ENCODE measurements at places on chromosomes 4 and X.
A peak's percentile ranks its signal among the peaks of the same experiment; 100 is the strongest.

GRCh38 chr4:48275247-48275646 is 5.6 kb upstream of the TEC start:
- DNase-seq = no peak

DNA sequence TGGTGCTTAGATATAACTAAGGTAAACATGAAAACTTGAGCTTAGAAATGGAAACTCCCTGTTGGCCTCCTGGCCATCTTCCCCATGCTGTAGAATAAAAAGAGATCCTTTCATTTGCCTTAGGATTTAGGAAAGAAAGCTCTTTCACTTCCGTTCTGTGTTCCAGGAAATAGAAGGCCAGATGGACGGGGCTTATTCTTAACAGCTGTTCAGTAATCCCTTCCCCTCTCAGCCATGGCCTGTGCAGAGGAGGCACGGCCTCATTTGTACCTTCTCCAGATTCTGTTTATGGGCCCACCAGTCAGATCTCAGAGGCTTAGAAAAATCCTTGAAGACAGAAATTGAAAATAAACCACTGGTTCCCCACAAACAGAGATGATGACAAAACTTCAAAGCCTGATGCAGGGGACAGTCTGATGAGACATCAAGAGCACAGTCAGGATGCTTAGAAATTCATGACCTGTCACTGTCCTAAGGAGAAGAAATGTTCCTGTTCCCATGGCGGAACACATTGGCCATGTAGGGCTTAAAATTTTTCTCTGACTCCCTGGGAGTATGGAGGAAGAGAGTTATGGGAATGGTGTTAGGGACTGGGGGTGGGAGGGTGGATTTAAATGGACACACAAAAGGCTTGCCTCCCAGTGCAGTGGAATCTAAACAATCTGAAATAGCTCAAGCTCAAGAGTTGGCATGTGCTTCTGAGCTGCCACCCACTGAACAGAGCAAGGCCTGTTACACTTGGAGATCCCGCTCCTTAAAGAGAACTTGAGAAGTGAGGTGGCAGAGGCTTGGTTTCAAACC is 188.8 kb downstream of the SOWAHB start:
- no peak for DNase-seq

GRCh38 chr4:184066584-184067300 is 150.9 kb downstream of the ENPP6 start:
- no peak for DNase-seq

DNA sequence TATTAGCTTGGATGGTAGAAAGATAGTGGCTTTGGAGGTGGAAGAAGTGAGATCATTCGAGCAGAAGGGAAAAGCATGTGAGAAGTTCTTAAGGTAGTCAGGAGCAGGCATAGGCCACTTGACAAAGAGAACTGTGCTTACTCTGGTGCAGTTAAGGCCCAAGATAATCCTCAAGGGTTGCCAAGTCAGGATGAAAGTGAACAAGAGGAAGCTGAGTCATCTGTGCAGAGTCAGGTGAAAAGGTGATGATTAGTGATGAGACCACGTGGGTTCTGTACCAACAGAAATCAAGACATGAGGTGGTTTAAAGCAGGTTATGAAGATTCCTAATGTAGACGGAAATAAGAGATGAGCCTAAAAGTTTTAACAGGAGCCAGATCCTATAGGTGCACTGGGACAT is 369.8 kb downstream of the DTHD1 start:
- no peak for DNase-seq

GRCh38 chrX:255923-256331 is 25.3 kb upstream of the PLCXD1 start:
- DNase-seq = no peak

DNA sequence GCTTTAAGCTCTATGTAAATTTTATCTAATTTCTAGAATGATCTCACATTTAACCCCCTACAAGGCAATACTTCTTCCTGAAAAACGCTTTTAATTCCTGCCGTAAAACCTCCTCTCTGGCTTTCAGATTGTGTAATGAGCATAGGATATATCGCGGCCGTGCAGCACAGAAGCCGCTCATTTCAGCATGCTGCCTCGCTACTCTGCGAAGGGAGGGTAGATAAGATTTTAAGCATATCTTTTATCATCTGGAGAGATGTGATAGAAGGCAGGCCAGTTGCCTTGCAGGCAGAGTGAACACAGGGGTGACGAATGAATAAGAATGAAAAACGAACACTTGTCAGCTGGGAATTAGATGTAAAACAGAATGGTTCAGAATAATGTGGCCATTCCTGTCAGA is 265.5 kb downstream of the UNC5C start:
- DNase-seq = no peak

GRCh38 chr4:186104114-186104889 is at the start of gene FAM149A:
Gene FAM149A (plus strand): TSS chr4:186104704.
- peak; percentile 63 for DNase-seq

DNA sequence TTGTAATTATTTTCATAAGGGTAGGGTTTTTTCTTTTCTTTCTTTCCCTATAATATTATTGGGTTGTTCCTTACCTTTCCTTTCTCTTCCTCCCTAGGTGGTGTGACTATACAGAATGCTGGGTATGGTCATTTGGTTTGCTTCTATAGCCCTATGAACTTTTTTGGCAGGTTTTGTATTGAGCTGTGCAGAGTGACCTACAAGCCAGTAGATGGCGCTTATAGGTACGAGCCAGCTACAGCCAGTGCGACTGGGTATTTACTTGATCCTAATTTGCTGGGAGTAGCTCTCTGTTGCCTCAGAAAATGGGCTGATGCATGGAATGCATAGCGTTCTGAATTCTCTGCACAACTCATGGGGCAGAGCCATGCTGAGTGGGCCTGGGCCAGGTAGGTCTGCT is 423.3 kb downstream of the MAGEE1 start:
- no peak for DNase-seq

DNA sequence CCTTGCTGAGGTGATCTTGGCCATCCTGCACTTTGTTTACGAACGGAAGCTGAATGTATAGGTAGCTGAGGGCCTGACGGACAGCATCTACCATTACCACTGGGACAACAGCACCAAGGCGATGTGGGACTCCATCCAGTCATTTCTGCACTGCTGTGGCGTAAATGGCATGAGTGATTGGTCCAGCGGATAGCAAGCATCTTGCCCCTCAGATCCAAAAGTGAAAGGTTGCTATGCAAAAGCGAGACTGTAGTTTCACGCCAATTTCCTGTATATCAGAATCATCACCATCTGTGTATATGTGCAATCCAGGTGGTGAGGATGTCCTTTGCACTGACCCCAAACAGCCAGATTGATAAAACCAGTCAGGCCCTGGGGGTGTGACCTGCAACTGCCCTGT is 4.2 kb upstream of the PYURF start:
- DNase-seq = no peak

DNA sequence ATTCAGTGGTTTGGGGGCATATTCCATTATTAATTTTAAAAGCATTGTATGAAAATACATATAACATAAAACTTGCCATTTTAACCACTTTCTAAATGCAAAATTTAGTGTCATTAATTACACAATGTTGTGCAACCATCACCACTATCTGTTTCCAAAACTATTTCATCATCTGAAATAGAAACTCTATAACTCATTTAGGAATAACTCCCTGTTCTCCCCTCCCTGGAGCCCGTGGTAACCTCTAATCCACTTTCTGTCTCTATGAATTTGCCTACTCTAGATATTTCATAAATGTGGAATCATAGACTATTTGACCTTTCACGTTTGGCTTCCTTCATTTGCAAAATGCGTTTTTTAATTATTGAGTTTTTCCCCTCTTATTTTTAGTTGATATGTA is 101.4 kb upstream of the GPC4 start:
- DNase-seq = no peak

DNA sequence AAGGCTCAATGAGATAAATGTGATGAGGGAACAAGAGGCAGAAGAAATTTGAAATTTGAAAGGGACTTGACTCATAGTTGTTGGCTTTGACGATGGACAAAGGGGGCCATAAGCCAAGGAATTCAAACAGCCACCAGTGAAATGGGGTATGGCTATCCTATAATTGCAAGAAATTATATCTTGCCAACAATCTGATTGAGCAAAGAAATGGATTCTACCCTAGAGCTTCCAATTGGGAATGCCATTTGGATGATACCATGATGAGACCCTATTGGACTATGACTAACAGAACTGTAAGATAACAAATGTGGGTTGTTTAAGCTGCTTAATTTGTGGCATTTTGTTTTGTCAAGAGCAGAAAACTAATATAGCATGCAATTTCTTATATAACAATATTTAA is 270.1 kb upstream of the ARSJ start:
- no peak for DNase-seq

GRCh38 chr4:164550989-164551712 is 202.8 kb upstream of the SMIM31 start:
- no peak for DNase-seq

DNA sequence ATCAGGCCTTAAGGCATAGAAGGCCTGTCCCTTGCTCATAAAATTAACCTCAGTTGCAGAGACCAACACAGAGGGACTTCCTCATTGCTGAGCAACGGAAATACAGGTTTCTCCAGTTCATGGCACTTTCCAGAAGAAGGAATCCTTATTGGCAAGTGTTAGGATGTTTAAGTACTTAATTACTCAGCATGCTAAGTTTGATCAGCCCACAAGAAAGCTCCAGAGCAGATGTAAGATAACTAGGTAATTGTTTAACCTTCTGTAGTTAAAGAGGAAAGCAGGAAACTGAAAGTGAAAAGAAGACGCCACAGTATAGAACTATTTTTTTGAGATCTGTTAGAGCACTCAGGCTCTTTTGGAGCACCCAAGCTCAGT is 33.5 kb downstream of the SMS start:
- no peak for DNase-seq

GRCh38 chr4:965048-965765 is 8.2 kb downstream of the DGKQ start:
- DNase-seq = no peak

DNA sequence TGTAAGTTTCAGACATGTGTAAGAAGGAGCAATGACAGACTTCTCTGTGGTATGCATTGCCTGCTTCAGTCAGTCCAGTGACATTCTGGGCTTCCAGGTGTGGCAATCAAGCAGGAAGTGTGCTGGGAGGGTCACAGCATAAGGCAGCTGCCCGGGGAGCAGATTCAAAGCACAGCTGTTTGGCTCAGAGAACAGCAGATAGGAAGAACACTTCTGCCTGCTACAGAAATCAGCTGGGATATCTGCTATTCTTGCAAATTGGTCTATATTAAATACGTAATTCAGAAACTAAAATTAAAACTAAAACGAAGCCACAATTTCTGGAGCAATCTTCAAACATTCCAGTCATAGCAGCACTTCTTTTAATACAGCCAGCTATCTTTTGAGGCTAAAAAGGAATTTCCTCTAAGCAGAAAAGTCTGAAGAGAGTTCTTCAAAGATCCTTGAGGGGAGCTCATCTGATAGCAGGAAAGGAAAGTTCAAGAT is 47.5 kb upstream of the GALNT7 start:
- no peak for DNase-seq

- no peak for DNase-seq
These were observed 153.3 kb downstream of the PRDM5 start for GRCh38 chr4:120769227-120769626.

GRCh38 chr4:151991001-151991883 is 230.4 kb upstream of the GATB start:
- DNase-seq = no peak

DNA sequence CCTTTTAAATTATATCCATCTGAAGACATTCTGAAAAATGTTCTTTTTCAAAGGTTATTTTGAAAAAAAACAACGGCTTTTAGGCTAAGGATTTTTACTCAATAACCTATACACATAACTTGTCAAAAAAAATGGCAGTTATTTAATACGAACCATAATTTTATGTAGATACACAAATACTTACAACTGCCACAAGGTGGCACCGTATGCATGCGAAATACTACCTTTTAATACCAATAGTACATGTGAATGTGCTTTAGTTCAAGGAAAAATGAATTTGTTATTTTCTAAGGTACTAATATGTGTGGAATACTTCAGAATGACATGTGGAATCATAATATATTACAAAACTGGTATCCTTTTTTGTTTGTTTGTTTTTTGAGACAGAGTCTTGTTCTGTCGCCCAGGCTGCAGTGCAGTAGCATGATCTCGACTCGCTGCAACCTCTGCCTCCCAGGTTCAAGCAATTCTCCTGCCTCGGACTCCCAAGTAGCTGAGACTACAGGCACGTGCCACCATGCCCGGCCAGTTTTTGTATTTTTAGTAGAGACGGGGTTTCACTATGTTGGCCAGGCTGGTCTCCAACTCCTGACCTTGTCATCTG is 4.6 kb upstream of the MAD2L1 start:
- DNase-seq = peak; percentile 37

DNA sequence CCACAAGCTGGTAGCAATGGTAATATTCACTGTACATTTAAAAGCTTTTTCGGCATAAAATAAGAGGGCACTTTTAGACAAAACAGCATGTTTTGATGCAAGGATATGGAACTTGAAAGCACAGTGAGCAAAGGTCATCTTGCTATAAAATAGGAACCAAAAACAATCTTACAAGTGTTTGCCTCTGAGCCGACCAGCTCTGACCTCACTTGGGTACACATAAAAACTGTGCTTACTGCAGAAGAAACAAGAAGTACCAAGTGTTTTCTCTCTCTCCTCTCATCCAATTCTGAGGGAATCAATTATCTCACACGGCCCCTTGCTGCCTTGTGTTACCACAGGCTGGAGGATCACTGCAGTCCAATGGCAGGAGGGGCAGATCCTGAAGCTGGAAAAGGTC is 4.8 kb upstream of the IQSEC2 start:
- DNase-seq = no peak

DNA sequence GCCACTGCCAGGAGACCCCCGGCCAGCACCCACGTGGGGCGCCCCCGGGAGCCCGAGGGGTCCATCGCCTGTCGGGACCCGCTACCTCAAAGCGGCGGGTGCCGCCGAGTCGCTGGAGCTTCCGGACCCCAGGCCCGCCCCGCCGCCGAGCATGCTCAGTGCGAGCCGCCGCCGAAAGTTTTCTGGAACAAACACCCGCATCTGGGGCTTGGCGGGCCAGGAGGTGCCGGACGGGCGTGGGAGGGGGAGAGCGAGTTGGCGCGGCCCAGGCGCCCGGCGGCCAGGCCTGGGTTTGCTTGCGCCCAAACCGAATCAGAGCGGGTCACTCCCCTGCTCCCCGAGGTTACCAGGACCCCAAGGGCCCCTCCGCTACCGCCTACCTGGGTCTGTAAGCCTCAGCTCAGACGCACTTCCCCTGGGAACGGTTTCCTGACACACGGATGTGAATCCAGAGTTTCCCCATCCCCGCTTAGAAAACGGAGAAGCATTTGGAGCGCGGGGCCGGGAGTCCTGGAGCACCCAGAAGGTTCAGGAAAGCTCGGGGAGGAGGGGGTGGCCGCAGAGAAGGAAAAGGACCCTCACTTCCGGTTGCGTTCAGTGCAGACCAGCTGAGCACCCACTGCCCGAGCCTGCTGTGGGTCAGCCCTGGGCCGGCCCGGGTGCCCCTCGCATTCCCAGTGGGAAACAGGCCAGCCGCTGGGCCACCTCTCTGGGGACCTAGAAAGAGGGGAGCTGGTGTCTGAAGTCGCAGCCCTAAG is at the start of gene EVC2:
Gene EVC2 (minus strand): TSS at position 111 of the 758 bp plus-strand sequence. CDS start 46 bp downstream, at position 65.
- DNase-seq = peak; percentile 64

DNA sequence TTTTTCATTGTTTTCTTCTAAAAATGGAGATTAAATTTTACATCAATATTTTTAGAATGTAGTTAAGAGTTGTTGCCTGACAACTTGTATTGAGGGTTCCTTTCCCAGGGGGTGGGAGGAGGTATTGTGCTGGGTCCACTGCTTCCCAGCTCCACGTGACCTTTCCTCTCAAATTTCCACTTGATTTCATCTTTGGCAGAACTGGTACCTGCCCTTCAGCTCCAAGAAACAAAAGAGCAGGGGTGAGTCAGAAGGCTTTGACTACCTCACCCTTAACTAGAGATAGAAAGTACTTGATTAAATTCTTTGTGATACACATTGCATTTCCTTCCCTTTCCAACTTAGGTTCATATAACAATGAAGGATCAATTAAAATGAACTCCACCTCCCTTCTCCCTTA is 19.7 kb downstream of the TRIM2 start:
- no peak for DNase-seq

GRCh38 chr4:118273642-118274041 is 79.2 kb downstream of the PRSS12 start:
- DNase-seq = no peak

All from stimulated activated CD8-positive, alpha-beta memory T cell treated with anti-CD3 and anti-CD28 coated beads, Interleukin-4, amount 100 ng/mL, for 48 hours (primary cell).